ENCODE measurements at places on chromosomes 2 and 18.
A peak's percentile ranks its signal among the peaks of the same experiment; 100 is the strongest.

GRCh38 chr2:156435396-156435717, 822 bp upstream of the GPD2 start:
- peak overlapping the region; percentile 100 for H3K4me3 ChIP-seq
- H3K27ac ChIP-seq = no peak overlapping the region
- H3K36me3 ChIP-seq = peaks cover 1% of the 10 kb centered on the region
- peaks cover 28% of the 10 kb centered on the region for H3K4me1 ChIP-seq
- no peaks in the 10 kb centered on the region for H3K27me3 ChIP-seq
- ATAC-seq = no peak

DNA sequence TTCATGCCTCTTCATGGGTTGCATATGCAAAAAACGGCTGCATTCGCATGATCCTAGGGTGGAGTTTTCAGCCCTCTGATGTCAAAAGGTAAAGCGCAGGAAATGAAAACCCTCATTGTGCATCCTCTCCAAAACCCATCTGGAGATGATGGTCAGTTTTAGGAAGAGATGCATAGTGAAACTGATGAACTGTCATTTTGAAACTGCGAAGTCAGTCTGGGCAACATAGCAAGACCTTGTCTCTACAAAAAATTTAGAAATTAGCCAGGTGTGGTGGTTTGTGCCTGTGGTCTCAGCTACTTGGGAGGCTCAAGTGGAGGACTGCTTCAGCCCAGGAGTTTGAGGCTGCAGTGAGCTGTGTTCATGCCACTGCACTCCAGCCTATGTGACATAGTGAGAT, 2.5 kb upstream of the TTLL4 start:
- H3K27ac ChIP-seq = no peak overlapping the region
- H3K4me3 ChIP-seq = no peak overlapping the region
- no peaks in the 10 kb centered on the region for H3K27me3 ChIP-seq
- peak; percentile 4 for ATAC-seq
- H3K4me1 ChIP-seq = no peaks in the 10 kb centered on the region

DNA sequence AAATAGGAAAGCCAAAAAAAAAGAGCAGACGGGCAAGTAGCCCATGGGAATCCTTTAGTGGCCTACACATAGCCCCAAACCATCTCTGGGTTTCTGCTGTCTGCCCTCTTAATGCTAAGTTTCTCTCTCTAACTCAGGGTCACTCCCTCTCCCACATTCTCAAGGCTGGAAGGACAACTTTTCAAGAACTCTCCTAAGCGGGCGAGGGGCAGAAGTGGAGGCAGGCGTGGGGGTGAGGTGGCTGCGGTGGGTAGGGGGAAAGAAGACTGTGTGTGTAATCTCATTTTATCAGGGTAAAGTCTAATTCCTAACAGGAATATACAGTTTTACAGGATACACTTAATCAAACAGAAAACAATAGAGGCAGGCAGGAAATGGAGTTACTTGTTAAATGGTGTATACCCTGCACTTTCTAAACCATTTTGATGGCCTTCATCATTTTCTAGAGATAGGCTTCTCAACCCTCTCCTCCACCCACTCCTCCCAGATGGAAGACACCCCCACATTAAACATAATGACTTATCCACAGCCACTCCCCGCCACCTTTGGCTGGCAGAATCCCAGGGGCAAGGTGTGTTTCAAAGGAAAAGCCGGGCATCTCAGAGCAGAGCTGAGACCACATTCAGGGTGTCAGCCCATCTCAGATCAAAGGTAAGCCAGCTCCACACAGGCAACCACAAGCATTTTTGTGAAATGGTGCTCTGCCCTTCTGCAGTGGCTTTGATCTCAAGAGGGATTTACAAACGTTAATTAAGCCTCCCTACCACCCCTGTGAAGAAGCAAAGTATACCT, 6.8 kb downstream of the SMAD7 start:
- H3K4me3 ChIP-seq = peak overlapping the region; percentile 99
- no peak for ATAC-seq
- H3K36me3 ChIP-seq = peaks cover 96% of the 10 kb centered on the region
- no peaks in the 10 kb centered on the region for H3K27me3 ChIP-seq

DNA sequence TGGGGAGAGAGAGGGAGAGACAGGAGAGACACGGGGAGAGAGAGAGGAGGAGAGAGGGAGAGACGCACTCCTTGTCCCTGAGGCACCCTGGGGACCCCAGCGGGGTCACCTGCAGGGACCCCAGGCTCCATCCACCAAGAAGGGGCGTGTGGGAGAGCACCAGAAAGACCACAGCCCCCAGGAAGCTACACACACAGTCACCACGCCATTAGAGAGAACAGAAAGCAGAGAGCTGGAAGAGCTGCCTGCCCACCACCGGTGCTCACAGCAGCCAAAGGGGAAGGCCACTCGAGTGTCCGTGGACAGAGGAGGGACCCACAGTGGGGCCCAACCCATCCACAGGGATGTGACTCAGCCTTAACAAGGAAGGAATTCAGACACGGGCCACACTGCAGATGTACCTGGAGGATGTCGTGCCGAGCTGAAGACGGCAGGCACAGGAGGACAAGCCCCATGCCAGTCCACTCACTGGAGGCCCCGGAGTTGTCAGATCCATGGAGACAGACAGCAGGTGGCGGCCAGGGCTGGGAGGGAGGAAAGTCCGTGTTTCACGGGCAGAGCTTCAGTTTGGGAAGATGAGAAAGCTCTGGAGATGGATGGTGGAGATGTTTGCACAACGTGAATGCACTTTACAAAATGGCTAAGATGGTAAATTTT, 11.5 kb upstream of the NFATC1 start:
- H3K36me3 ChIP-seq = no peaks in the 10 kb centered on the region
- H3K27ac ChIP-seq = peak overlapping the region; percentile 75
- H3K4me1 ChIP-seq = peaks cover 6% of the 10 kb centered on the region
- no peak overlapping the region for H3K4me3 ChIP-seq
- ATAC-seq = no peak

GRCh38 chr2:193518041-193518817, 1323.5 kb upstream of the TMEFF2 start:
- H3K27ac ChIP-seq = no peak overlapping the region
- ATAC-seq = no peak
- no peaks in the 10 kb centered on the region for H3K4me1 ChIP-seq
- H3K27me3 ChIP-seq = no peaks in the 10 kb centered on the region
- no peak overlapping the region for H3K4me3 ChIP-seq

DNA sequence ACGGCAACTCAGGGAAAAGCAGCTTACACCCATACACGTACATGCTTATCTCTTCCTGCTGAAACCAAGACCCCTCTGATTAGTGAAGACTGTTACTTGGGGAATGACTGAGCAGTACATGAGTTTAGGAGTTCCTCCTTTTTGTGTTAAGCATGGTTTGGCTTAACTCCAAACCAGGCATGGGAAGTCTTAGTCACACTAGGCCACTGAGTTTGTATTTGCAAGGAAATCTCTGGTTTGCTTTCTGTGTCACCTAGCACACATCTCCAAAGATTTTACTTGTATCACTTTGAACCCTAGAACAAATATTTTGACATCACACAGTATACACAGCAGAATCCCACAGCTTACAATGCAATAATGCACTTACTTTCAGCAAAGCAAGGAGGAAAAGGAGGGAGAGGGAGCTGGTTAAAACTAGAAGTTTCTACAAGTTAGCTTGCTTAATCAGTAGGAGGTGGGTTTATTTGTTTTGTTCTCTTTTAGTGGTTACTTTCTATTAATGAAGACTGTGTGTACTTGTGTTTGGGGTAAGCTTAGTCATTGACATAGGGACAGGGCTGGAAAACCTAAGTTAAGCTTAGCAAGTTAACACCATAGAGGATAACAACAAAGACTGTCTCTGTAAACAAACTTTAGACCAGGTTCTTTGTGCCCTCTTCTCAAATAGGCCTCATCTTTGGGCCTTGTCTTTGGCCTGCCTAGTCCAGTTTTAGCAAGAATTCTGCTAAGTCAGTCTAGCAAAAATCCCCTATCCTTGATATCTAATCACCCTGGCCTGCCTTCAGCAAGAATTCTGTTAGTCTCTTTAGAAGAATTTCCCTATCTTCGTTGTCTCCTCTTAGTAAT, 219.4 kb downstream of the MREG start:
- H3K27me3 ChIP-seq = no peaks in the 10 kb centered on the region
- ATAC-seq = peak; percentile 74
- peaks cover 5% of the 10 kb centered on the region for H3K4me1 ChIP-seq
- H3K36me3 ChIP-seq = no peaks in the 10 kb centered on the region

Data from activated T-helper 17 cell treated with anti-CD3 and anti-CD28 coated beads, Interleukin-2, amount 50 U/mL, for 72 hours (primary cell).